ENCODE measurements at places on chromosomes 5 and 9.

- no peak for DNase-seq
Measured at GRCh38 chr9:134425401-134425800, 99.1 kb downstream of the RXRA start.

GRCh38 chr5:94689908-94690307 lies 71.4 kb downstream of the SLF1 start:
- DNase-seq, result no peak

GRCh38 chr9:34311499-34312185 lies 17.4 kb downstream of the KIF24 start:
- no peak for DNase-seq

- DNase-seq, result no peak
Measured at GRCh38 chr9:123373946-123374345, 17.9 kb downstream of the CRB2 start.

DNA sequence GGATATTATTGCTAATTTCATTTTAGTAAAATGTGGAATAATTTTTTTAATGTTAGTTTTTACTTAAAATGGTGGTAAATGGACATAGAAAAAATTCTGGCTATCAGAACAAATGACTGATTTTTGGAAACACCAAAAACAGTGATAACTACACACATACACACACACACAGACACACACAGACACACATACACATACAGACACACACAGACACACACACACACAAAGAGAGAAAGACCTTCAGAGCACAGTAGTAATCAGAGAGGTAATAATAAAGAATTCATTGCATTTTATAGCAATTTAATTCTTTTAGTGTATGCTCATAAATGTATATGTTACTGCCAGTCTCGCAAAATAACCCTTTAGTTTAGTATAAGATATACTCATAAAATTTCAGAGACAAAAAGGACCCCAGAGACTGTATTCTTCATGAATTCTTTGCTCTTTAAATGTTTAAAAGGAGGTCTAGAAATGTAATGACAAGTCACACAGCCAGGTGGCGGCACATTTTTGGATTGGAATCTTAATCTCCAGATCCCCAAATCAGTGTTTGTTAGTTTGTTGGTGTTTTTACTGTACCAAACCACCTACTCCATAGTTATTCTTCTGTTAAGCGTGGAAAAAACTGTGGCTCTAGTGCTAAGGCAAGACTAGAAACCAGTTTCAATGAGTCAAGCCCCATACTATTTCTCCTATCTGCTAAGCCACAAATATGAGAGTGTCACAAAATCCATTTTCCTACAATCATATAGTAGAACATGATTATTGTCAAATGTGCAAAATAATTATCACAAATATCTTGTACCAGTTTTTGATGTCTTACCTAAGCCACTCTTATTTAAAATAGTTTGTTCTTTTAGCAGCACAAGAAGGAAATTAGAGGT lies 109.9 kb downstream of the EDIL3 start:
- no peak for DNase-seq

GRCh38 chr5:133367984-133368383 lies 244.4 kb downstream of the FSTL4 start:
- peak; percentile 20 for DNase-seq

DNA sequence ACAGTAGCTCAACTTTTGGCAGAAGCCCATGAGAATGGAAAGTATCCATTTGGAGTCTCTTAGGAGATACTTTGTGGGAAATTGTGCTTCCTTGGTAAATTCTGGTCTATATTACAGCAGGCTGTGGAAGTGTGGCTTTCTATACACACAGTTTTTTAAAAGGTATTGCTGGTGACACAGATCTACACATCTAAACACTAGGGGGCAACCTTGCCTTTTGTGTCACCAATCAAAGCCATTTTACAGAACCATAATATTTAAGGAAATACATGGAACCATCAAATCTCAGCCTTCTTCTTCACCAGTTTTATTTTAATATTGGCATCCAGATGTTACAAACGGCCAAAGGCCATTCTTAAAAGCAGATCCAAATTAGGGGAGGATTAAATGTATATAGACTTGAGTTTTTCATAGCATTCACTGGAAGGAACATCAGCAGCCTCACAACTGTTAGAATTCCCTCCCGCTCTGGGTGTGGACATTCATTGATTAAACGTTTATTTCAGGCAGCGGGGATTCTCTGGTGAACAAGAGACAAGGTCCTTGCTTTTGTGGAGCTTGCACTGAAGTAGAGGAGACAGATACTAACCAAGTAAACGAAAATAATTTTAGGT lies 132.4 kb upstream of the EPB41L4A start:
- DNase-seq, result peak; percentile 57

DNA sequence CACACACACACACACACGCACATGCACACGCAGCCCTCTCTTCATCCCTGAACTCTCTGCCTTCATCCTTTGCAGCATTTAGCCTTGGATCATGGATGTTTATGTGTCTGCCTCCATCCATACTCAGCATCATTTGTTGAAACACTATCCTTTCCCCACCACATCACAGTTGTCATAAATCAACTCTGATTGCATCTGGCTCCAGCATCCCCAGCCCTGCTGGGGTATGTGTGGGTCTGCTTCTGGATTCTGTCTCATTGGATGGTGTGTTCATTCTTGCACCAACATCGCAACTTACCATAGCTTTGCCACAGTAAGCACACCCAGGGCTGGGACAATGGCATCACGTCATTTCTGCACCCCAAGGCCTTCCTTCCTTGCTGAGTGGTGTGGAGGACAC lies 175.4 kb downstream of the RGS3 start:
- DNase-seq, result peak; percentile 4

DNA sequence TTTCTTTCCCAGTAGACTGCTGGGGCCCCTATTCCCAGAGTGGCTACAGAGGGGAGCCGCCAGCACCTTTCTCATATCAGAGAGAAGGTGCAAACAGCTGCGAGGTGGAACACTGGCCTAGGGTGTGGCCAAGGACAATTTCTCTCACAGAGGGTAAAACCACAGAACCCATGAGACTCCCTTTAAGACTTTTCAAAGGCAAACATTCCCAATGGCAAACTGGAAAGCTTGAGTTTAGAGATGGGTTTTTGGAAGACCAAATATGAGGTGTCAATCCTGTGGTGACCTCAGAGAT lies 335.1 kb upstream of the PIK3R1 start:
- no peak for DNase-seq

- DNase-seq, result no peak
Measured at GRCh38 chr5:91850031-91850430, 466.9 kb upstream of the ARRDC3 start.

DNA sequence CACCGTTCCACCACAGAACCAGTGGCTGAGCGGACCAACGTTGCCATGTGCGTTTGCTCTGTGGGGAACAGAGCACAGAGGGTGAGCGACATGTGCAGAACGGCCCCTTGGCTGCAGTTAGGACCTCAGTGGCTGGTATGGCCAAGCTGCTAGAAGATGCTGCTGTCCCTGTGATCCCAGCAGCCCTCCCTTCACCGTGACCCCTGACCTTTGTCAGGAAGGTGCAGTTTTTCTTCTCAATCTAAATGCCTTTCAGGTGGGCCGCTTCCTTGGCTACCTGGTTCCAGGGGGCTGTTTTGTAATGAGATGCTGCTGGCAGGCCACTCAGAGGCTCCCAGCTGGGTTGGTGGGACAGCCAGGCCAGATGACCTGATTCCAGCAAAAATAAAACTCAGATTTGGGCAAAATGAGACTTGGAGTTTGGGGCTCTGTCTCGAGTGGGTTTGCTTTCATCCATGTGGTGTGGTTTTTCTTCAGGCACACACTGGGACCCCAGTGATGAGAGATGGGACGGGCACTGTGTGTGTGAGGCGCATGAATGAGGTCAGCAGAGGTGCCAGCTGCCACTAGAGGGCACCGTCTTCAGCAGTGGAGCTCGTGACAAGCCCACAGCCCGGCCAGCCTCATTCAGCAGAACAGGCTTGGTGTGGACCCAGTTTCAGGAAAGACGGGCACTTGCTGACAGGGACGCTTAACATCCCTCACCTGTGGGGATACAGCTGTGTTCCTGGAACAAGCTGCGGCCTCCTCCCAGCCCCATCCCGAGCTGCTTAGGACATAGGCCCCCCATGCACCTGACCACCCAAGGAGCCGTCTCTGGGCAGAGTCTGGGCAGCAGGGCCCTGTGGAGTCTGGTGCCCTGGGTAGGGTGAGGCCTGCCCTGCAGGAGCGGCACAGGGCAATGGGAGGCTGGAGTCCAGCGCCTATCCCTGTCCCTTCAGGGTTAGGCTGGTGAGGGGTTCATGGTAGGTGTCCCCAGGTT lies 4.1 kb downstream of the MRPS2 start:
- peak; percentile 56 for DNase-seq

- DNase-seq, result no peak
Measured at GRCh38 chr9:111993319-111993718, 96.7 kb downstream of the UGCG start.

DNA sequence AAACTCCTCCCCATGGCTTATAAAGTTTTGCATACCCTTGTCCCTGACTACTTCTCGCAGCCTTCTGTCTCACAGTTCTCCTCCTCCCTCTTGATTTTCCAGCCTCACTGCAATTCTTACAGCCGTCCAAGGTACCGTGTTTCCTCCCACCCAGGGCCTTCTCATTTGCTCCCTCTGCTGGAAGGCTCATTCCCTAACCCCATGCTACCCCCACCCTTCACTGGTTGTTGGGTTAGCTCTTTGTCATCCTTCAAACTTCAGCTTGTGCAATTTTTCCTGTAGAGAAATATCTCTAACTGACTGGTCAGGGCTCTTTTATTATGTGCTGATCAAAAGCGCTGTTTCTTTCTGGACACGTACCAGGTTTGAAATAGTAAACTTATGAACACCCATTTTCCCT lies 329.2 kb downstream of the EBF1 start:
- DNase-seq, result no peak

DNA sequence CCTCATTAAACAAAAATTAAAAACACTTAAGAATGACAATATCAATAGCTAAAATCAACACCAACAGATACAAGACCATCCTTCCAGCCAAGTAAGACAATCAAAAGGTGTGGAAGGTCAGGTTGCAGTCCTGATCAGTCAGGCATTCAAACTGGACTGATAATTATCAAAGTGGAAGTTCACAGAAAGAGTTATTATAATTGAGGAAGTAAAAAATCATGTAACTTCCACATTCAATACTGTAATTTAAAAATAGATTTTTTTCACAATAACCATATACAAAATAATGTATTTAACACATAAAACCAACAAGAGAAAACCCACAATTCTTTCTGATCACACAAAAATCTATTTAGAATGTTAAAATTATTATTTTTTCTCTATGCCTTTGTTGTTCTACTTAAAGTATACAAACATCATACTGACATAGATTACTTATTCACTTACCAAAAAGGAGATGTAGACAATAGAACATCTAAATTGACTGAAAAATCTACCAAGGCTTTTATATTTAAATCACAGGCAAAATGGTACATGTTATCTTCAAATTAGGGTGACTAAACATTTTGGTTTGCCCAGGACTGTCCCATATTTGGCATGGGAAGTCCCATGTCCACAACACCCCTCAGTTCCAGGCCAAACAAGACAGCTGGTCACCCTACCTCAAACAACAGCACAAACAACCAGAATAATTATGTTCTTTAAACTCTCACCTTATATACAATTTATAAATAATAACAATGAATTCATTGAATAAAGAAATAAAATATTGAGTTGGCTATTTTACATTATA lies 142.5 kb upstream of the SLC24A2 start:
- no peak for DNase-seq

DNA sequence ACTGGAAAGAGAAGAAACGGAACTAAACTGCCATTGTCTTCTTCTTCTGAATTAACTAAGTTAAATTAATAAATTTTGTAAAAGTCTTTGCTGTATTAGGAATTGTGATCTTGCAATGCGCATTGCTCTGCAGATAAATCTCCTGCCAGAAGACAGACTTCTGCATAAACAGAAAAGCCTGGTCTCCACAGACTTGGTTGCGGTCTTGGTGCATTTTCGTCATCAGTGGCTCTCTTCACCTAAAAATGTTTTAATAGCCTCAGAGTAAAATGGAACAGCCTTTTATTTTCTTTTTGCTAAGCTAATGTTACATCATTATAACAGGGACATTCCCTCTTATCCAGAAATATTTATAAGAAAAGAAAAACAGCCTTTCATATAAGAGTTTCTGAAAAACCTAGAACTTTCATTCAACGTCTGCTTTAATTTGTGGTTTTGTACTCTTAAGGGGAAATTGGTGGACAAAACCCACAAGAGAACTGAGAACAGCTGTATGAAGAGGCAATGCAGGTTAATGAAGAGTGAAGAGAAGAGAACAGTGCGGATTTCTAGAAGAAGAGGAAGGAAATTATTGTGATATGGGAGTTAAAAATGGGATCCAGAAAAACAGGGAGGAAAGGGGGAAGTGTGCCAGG lies 10.1 kb downstream of the IFNA5 start:
- DNase-seq, result no peak

DNA sequence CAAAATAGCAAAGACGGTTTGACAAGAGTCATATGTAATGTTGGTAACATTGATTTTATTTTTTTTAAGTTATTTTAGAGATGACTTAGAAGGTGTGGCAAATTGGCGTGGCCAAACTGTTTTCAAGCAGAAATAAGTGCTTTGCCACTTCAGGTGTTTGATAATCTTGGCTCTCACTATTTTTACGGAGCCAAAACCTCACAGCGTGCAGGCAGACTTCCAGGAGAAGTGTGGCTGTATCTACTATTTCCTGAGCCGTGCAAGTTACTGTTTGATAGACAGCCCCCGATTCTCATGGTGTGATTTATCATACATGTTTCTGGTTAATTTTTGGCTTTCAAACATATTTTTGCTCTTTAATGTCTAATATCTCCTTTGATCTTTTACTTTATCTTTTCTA lies 269.5 kb downstream of the ADAMTSL1 start:
- no peak for DNase-seq

- no peak for DNase-seq
Measured at GRCh38 chr5:39364367-39364766, at the start of gene C9. Gene C9 (minus strand): TSS chr5:39364495. CDS start chr5:39364464, 31 bp downstream.

- DNase-seq, result no peak
Measured at GRCh38 chr5:134511796-134512660, 13.4 kb upstream of the JADE2 start.

- no peak for DNase-seq
Measured at GRCh38 chr5:131381021-131381420, 117.2 kb downstream of the CDC42SE2 start.

- DNase-seq, result no peak
Measured at GRCh38 chr5:56973473-56973872, 21.6 kb upstream of the MIER3 start.

DNA sequence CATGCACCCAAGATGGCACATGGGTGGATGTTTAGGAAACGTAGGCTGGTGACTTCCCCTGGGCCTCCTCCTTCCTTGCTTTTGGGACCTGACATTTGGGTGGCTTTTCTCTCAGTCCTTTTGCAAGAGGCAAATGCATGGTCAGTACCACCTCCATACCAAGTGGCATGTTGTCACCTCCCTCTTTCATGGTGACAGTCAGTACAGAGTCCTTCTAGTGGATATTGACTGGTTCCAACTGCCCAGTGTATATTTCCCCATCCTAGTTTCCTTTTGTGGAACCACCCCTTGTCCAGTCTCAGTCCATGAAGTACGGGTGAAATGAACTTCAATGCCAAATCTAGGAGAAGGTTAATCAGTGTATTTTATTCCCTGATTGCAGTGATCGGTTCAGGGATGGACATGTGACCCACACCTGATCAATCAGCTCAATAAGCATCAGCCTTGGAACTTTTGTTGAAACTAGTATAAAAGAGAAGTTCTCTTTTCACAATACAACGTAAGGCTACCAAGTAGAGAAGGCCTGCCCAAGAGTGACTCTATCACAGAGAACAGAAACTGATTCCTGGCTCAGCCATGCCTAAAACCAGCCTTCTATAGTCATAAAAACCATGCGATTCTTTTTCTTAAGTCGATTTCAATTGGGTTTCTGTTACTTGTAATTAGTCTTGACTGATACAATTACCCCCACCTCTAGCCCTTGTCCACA lies 143.4 kb upstream of the KLF9 start:
- DNase-seq, result no peak
